ENCODE measurements at places on chromosomes 4 and X. TPM values are rescaled to one million over a fixed set of nuclear protein-coding genes. Genes with fewer than 3 reads are reported as not detected.

DNA sequence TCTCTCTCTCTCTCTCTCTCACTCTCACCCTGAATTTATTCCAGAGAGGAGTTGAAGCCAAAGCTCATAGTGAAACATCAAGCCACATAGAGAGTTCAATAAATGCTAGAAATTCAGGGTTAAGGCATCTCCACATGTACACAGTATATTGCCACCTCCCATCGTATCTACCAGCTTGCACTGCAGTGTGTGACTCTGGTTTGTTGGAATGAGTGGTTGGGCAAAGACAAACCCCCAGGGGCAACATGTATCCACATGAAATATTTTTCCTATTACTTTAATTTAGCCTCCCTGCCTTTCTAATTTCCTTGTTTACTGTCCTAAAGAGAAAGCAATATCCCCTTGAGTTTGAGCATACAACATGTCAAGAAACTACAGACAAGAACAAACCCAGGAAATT lies 247.3 kb downstream of the SPATA18 start:
- H3K36me3 ChIP-seq, result no peaks in the 10 kb centered on the region
- no peak overlapping the region for H3K4me3 ChIP-seq
- H3K27ac ChIP-seq, result no peak overlapping the region
- no peak for DNase-seq
- H3K4me1 ChIP-seq, result no peaks in the 10 kb centered on the region

DNA sequence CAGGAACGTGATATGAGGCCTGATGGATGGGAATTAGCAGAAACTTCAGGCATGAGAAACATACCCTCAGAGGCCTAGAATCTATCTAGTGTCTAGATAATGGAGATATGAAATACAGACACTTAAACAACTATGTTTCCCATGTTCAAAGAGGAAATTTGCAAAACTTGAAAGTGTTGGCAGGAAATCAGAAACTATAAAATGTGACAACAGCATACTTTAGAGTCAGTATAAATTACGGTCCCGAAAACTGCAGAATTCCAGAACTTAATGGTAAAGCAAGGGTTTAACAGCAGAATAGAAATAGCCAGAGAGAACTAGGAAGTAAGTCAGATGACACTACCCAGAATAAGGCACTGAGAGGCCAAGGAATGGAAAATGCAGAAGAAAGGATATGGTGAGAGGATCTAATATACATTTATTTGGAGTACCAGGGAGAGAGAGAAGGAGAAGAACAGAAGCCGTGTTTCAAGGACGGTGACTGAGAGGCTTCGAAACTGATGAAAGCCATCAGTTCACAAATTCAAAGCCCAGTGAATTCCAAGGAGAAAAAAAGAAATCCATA lies 7.4 kb downstream of the HTT-AS start:
- no peak overlapping the region for H3K27ac ChIP-seq
- H3K36me3 ChIP-seq, result no peaks in the 10 kb centered on the region
- no peak for DNase-seq
- peaks cover 9% of the 10 kb centered on the region for H3K4me1 ChIP-seq

- no peaks in the 10 kb centered on the region for H3K4me1 ChIP-seq
- no peaks in the 10 kb centered on the region for H3K27me3 ChIP-seq
Measured at GRCh38 chr4:82524570-82525152, 37.1 kb downstream of the TMEM150C start.

GIMD1 gene
- not detected for total RNA-seq

CXCL5 gene
- 35.0 TPM for total RNA-seq

DNA sequence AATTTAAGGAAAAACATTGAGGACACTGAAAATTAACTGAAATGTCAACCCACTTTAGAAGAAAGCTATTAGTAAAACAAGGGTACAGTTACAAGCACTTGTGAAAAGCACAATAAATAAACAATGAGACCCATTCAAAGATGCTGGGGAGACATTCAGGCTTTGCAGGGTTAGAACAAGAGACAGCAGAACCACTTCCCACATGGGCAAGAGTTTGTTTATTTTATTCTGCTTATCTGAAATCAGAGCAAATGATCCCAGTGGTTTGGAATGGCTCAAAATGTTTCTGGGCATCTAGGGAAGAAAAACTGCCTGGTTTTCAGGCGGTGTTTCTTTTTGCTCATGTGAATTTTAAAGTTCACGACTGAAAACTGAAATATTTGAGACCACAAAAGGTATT lies 42.4 kb downstream of the PPP3CA start:
- no peak for DNase-seq
- H3K4me1 ChIP-seq, result peaks cover 11% of the 10 kb centered on the region
- no peak overlapping the region for H3K27ac ChIP-seq
- no peaks in the 10 kb centered on the region for H3K27me3 ChIP-seq
- no peak overlapping the region for H3K4me3 ChIP-seq

GRCh38 chr4:24589448-24589847 lies 5.1 kb upstream of the DHX15 start:
- peaks cover 4% of the 10 kb centered on the region for H3K4me1 ChIP-seq
- H3K27me3 ChIP-seq, result no peaks in the 10 kb centered on the region
- no peak overlapping the region for H3K4me3 ChIP-seq
- DNase-seq, result no peak
- no peak overlapping the region for H3K27ac ChIP-seq
